Tongue (tissue), 3 donors: ENCODE measurements at places on chromosomes 16 and 17.

DNA sequence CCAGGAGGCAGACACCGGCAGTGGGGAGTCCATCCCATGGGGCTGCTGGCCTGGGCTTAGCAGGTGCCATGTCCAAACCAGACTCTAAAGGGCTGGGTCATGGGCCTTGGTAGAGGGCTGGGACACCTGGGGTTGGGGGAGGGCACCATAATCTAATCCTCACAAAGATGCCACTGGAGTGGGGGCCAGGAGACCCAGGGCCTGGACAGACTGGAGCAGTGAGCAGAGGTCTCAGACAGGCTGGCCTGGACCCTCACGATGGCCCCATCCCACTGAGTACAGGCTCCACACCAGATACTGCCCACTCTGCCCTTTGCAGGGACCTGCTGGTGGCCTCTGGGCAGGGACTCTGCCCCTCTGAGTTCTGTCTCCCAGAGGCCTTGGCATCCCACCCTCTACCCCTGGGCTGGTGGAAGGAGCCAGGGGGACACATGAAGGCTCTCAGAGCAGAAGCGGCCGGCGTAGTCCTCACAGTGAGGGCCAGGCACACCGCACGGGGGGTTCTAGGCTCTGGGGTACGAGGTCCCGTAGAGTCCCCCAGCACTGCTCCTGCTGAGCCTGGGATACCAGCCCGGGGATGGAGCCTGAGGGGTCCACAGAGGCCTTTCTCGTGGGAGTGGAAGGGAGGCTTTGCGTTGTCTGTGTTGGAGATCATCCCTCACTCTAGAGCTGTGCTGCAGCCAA lies 10.0 kb upstream of the SRRM2 start:
- DNase-seq = no peak

GRCh38 chr16:82357237-82357636 lies 187.2 kb upstream of the MPHOSPH6 start:
- DNase-seq = no peak

DNA sequence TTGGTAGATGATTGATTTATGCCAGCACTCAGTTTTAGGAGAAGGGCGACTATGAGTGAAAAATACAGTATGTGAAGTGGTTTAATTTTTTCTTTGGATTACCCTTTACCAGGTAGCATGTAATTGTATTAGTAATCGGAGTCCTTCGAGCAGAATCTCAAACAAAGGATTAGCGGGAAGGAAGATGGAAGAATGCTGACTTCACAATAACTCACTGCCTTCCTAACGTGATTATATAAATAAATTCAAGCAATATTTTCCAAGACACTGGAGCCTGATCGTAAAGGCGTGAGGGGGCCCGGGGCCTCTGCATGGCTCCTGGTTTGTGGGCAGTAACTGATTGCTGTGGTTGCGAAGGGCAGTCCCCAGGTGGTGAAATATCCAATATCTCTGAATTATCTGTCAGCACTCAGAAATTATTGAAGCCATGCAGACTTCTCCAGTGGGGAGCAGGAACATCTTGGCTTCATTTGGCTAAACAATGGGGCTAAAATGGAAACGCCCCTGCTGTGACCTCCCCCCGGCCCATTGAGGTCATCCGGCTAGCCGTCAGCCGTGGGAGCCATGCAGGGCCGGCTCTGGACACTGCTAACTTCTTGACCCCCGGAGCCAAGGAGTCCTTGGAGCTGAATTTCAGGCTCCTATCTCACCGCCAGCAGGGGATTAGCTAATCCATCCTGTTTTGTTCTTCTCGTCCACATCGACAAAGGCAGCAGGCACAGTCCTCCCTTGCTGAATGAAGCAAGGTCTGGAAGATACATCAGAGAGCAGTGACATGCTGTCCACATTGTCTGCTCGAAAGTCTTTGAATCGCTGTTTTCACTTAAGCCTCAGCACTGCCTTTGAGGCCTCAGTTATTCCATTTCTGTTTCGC lies 295.9 kb upstream of the N4BP1 start:
- DNase-seq = no peak

DNA sequence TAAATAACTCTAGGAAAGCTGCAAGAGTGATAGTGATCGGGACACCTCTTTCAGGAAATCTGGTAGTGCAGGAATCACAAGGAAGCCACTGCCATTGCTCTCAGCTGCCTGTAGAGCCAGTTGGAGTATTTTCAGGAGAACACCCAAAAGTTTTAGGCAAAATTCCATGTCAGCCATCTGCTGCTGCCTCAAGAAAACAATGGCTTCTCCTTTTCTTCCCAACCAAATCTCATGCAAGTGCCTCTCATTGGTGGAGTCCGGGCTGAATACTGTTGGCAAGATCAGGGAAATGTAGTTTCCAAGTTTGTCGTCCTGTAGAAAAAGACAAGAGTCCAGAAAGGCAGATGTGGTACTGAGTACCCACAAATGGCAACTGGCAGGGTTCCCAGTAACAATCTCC lies 54.9 kb upstream of the TANC2 start:
- DNase-seq = peak; percentile 79

DNA sequence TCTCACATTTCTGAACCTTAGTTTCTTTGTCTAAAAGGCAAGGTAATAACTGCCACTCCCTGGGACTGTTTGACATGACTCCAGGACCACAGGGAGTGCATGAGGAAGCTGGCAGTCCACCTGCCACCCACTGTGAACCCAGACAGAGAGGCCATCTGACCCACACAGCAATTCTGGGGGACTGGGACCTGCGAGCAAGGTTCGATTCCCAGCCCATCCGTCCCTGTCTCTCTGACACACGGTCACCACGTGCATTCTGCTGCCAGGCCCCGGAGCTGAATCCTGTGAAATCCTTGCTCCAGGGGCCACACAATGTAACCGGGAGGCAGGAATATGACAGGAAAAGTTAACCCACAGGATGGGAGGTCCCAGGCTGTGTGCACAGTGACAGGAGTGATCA lies 218.8 kb upstream of the FOXF1 start:
- DNase-seq = no peak

DNA sequence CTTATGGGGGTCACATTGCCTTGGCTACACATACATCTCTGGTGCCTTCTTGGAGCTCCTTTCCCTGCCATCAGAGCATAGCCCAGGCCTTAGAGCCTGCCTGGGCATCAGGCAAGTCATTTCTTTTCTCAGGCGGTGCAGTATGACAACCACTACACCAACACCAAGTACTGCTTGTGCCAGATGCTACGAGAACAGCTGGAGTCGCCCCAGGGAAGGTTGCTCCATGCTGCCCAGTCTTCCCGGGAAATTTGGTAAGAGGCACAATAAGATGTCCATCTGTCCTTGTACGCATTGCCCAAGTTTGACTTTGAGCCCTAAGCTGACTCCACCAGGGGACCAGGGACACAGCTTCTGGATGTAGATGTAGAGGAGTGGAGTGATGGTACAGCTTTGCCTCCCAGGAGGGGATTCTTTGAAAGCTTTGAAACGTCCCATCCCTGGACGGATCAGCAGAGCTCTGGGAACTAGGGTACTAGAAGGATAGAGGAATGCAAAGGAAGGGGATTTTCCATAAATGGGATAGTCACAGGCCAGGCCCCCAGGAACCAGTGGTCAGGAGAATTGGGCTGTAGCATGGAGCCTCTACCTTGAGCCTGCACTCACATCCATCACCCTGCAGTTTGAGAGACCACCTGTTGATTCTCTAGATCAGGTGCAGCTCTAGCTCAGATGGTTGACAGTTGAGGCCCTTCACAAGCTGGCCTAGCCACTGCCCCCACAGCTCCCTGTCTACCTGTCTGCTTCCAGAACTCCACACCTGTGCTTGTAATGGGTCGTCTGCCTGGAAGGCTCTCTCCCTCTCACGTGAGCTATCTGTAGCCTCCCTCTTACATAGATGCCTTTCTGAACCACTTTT lies 11.0 kb upstream of the NFATC3 start:
- DNase-seq = no peak

DNA sequence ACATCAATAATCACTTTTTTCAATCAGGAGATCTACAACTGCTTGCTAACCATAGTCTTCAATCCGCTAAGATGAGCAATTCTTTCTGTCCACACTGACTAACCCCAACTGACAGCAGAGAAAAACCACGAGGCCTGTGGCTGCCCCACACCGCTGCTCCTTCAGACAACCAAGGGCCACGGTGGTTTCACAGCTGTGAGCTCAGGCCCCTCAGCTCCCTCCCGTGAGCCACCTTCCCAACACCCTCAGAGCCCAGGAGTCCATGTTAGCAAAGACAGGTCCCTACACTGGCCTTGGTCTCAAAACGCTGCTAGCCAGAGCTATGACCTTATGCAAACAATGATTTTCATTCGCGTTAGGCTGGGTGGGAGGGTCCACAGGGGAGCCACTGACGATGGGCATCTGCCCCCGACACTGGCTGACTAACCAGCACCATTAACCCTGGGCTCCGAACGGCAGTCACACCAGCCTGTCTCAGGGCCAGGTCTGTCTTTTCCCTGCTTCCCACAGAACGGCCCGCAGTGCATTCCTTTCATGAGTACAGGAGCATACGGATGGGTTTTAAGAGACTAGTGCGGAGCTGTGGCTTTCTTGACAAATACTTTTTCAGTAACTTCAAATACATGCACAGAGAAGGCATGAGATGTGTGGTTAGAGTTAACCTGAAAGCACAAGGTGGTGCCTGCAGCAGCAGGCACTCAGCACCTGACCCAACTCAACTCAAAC lies 67.3 kb downstream of the ANKRD11 start:
- DNase-seq = no peak

DNA sequence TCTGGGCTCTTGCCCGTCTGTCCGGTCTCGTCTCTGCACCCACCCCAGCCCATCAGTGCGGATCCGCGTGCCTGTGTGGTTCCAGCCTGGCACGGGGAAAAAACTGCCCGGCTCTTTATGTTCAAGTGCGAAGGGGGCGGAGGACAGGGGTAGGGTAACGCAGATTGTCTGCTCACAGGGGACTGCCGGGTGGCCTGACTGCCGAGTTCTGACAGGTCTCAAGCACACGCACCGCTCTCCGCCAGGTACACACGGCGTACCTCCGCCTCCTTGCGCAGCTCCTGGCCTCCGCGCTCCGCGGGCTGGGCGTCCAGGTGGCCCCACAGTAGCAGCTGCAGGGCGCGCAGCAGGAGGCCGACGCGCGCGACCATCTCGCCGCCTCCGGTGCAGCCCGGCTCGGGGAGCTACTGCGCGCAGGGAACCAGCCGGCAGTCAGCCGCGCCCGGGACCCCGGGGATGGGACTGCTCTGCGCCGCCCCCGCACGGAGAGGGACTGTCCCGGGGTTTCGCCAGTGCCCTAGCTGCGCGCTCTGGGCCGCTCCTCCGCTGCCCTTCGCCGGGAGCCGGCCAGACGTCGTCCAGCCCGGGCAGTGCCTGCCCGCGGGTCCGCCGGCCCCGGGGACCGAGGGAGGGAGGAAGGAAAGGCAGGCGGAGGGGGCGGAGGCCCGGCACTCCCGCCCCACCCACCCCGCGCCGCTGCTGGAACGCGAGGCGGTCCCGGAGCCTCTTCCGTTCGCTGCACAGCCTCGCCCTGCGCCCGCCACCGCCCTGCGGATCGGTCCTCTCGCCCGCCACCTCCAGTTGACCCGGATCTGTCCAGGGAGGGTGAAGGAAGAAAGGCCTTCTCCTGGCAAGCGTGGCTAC lies at the start of gene MMP28:
TSS of gene MMP28 (minus strand) at position 635 of the 864 bp plus-strand sequence. CDS start at position 371, 264 bp downstream.
- DNase-seq = peak; percentile 32

- peak; percentile 40 for DNase-seq
These were observed 15.5 kb upstream of the CUEDC1 start for GRCh38 chr17:57970710-57971109.

- no peak for DNase-seq
These were observed 10.6 kb downstream of the ITGB4 start for GRCh38 chr17:75731716-75732498.

DNA sequence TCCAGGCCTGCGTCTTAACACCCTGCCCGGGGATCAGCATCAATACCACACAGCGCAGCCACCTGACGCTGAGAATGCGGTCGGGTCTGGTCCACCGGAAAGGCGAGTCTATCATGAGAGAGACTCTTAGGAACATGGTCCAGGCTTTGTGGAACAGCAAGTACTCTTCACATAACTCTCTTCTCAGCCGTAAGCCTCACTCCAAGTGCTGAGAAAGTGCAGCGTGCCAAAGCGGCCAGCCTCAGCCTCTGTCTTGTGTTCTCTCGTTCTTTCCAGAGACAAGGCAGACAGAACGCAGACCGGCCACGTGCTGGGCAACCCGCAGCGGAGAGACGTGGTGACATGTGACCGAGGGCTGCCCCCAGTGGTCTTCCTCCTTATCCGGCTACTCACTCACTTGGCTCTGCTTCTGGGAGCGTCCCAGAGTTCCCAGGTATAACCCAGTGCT lies 34.4 kb upstream of the ENDOV start:
- DNase-seq = no peak

GRCh38 chr17:42453439-42453838 lies 5.2 kb upstream of the ATP6V0A1 start:
- DNase-seq = no peak

GRCh38 chr17:81838753-81839255 lies 4.0 kb upstream of the PPP1R27 start:
- DNase-seq = no peak

GRCh38 chr17:14068542-14069250 lies 608 bp upstream of the COX10 start:
- no peak for DNase-seq

DNA sequence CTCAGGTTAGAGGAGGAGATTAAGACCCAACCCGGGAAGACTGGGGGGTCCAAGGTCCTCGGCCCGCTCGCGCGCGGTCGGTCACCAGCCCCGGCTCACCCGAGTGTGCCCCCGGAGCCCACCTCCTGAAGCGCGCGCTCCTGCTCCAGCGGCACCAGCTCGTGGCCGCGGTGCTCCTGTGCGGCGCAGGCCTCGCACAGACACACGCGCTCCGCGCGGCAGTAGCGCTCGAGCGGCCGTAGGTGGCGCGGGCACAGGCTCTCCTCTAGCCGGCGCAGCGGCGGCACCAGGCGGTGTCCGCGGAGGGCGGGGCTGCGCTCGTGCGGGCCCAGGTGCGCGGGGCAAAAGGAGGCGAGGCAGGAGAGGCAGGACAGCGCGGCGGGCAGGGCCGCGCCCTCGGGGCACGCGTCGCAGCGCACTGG lies 618 bp downstream of the TRIM47 start:
- DNase-seq = peak; percentile 82

DNA sequence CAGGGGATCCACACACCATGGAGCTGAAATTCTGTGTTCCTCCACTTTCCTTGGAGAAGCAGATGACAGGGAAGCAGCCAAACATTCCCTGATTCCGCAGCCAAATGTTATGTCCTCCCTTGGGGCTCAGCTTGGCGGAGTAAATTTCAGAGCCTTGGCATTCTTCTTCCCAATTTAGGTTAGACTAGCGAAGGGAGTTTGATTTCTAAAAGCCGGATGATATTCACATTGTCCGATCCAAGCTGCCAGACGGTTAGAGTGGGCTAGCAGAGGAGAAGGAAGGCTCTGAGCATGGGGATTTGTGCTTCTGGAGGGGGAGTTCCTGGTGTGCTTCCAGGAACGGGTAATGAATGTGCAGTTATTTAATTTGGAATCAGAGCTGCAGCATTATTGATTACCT lies 380.4 kb upstream of the EEF2KMT start:
- DNase-seq = no peak

DNA sequence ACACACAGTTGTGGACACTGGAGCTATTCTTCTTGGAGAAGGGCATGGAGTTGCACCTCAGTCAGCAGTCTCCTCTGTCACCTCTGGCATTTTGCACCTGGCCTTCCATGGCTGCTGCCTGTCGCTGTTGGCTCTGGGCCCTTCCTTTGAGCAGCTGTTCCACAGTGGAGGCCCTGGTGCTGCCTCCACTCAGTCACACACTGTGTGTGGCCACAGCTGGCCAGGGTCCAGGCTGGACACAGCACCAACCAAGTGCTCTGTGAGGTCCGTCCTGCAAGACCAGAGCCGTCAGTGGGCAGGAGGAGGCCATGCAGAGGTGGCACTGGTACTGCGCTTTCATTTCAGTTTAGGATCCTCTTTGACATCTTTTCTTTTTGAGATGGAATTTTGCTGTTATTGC lies 21.6 kb upstream of the MED9 start:
- peak; percentile 56 for DNase-seq
